ENCODE measurements at places on chromosomes 7 and 10.

DNA sequence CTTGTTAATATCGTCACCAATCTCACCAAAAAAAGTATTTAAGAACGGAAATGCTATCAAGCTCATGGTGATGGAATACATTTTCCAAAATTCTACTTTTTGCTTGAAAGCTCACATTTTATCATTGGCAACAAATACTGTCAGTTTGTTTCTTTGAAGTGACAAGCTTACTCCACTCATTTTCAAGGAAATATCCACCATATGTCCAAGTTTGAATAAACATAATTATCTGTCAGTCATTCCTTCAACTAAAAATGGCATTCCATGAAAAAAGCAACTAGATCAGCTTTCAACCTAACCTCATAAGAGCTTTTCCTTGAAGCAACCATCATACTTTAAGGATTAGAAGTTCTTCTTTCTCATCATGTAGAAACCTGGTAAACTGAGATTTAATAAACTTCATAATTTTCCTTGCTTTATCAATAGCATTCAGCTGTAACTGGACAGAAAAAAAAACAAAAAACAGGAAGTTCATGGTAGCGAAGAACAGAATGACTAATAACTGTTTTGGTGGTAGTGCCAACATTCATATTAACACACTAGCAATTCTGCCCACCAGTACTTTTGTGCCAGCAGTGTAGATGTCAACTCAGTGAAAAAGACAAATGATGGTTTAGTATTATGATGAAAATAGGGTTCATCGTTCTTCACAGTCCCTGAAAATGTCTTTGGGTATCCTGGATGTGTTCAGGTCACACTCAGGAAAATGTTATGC lies 764.9 kb downstream of the GRM8 start:
- no peak for DNase-seq

GRCh38 chr7:156618078-156618779 lies 22.3 kb upstream of the RNF32 start:
- no peak for DNase-seq

DNA sequence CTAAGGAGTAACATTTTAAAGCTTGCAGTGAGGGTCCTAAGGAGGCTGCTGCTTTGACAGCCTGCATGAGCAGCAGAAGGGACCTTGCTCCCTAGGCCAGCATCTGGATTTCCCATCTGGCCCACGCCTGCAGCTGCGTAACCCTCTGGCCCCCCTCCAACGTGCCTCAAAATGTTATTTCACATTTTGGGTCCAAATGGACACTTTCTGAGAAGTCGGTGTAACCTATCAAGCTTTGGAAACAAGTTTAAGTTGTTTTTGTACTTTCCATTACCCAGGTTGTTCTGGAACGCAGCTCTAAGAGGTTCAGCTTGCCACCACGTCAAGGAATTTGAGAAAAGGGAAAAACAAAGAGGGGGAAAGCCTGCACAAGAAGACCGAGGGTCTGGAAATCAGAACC lies 338.3 kb downstream of the KCNMA1 start:
- no peak for DNase-seq

GRCh38 chr7:51647931-51648351 lies 331.3 kb upstream of the COBL start:
- peak; percentile 2 for DNase-seq

GRCh38 chr7:151461096-151461941 lies 21.4 kb upstream of the CRYGN start:
- no peak for DNase-seq

DNA sequence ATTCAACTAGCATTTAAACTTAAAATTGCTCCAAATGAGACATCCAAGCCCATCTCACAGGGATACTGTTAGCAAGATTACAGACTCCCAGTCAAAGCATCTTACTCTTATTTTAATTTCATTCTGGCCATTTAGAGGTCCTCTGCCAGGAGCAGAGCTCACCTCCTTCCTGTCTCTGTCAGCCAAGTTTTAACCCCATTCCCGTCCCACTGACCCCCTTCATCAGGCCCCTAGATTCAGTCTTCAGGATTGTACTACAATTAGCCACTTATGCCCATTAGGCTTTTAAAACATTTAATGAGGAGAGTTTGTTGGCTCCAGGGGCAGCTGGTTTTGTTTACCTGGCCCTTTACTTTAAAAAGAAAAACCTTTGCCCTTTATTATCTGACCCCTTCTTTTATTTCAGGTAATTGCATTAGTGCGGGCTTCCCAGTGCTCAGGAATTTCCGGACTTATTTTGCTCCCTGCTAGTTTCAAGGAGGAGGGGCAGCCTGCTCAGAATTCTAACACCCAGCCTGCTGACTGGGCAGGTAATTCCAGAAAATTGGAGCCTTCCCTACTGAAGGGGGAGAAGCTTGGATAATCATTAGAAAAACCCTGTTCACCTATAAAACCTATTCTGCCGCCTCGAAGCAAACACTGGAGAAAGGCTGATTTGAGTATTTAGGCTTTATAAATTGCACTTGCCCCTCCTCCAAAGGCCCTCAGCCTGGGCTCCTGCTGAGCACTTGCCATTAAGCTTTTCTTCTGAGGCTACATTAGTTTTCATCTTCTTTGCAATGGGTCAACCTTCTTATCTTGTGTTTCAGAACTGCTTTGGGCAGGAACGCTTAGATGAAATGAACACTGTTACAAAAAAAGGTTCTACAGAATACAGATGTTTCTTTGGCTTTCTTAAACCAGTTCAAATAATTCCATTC lies 200.5 kb upstream of the HPS1 start:
- DNase-seq = no peak

DNA sequence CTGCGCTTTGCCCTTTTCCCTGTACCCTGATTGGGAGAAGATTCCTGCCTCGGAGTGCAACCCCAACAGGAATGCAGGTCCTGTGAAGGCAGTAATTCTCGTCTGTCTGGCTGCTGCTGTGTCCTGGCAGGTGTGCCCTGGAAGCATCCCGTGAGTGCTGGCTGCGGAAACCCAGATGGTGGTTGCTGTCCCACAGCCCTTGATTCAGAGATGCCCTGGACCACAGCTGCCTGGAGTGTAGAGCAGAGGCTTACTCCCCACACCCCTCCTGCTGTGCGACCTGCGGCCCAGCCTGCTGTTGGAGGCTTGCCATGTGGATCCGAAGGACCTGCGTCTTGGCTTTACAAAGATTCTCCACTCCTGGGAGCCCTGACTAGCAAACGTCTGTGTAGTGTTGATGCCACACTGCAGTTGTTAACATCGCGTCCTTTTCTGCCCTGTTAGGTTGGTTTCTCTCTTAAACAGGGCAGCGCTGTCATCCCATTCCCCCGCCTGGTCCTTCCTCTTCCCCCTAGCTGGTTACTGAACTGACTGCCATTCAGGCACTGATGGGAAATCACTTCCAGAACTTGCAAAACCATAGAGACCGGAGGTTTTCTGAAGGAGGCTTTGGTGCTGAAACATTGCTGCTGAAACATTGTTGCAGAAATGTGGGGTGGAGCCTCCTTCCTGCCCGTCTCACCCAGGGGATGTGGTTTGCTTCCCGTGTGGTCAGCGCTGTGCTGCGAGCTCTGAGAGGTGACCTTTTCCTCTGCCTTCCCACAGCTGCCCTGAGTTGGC lies 53.3 kb downstream of the DNAJB6 start:
- DNase-seq = peak; percentile 41

DNA sequence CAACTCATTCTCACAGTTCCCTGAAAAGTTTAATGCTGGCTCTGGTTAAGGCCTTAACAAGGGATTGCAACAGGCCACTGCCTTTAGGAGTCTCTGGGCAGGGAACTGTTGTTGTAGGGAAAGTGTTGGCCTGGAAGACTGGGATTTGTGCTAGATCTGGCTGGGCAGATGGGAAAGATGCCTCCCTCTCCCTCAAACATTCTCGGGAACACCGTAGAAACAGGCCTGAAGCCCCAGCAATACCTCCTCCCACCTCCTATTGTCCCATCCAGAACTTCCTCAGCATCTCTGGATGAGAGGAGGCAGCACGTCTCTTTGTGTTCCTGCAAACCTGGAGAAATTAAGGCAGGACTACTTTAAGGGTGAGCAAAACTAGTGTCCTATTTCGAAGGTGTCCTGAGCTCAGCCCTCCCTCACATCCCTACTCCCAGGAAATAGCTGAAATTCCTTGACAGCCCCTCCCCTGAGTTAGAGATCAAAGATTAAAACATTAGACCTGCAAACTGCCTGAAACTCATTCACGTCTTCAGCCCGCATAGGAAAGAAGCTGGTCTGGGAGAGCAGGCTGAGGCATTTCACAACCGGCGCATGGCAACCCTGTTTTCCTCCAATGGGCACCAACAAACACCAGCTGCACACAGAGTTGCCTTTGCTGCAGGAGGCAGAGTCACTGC lies 10.9 kb upstream of the MAP3K8 start:
- no peak for DNase-seq

GRCh38 chr10:4066581-4067390 lies 281.8 kb upstream of the KLF6 start:
- no peak for DNase-seq

DNA sequence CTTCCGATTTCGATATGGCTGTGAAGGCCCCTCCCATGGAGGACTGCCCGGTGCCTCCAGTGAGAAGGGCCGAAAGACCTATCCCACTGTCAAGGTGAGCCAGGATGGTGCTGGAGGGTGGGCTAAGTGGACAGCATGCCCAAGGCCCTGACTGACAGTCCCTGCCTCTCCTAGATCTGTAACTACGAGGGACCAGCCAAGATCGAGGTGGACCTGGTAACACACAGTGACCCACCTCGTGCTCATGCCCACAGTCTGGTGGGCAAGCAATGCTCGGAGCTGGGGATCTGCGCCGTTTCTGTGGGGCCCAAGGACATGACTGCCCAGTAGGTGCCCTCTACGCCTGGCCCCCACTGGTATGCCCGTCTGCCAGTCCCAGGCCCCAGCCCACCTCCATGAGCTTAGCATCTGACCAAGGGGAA lies 1.2 kb downstream of the NFKB2 start:
- no peak for DNase-seq

GRCh38 chr7:15612205-15612604 lies 50.4 kb upstream of the AGMO start:
- no peak for DNase-seq

Measured in fibroblast of upper back skin (primary cell).